ENCODE measurements at places on chromosomes 3 and 15.

DNA sequence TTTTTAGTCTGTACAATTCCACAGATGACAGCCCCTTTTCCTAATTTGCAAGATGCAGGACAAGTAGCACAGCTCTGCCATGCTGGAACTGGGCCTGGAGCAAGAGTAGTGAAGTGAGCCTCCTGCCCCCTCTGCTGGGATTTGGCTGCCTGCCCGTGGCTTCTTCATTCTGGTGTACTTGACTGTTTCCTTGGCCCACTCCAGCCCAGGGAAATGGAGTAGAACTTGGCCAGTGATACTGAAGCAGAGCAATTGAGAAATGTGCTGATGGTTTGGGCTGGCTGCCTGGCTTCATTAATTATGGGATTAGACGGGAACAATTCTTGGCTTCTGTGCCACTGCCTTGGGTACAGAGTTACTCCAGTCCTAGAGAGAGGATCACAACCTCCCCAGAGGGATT, 2.8 kb downstream of the GPD1L start:
- no peak for DNase-seq

DNA sequence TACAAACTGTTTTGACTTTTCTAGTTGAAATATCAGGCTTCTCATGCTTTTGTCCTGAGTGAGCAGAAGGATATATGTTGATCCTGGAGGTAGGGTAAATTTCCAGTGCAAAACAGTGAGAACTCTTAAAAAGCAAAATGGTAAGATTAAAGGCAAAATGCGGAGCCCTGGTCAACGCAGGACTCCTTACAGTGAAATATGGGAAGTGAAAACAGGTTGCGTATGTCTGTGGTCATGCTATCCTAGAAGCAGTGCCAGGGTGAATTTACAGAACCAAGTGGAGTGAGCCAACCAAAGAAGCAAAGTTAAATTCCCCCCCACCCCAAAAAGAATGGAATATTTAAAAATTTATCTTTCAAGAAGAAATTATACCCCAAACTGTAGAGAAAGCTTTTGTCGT, 256.4 kb downstream of the NR2F2 start:
- no peak for DNase-seq

DNA sequence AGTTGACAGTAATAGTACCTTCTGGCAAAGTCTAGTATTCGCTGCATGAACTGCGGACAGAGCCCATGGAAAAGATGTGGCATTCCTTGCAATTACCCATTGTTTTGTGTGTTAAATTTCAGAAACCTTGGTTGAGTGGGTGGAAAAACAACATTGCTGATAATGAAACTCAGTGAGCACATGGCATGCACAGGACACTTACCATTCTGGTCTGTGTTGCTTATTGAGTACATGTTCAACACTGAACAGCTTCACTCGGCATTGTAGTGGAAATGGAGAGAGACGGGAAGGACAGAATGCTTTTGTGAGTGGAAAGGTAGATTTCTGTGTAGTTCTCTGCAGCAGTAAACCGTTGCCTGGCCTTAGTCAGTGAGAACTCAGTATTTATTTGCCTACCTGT, 165.3 kb downstream of the FNDC3B start:
- DNase-seq: no peak

- DNase-seq: no peak
Observed at GRCh38 chr3:45499529-45499928, 95.0 kb upstream of the LIMD1 start.

- DNase-seq: no peak
Observed at GRCh38 chr3:42491881-42492507, 10.4 kb upstream of the VIPR1 start.

GRCh38 chr3:123564056-123564455, 20.8 kb downstream of the HACD2 start:
- DNase-seq: no peak

GRCh38 chr3:33091746-33092145, 5.2 kb downstream of the GLB1 start:
- DNase-seq: no peak

- no peak for DNase-seq
Observed at GRCh38 chr3:16739541-16740105, 134.4 kb upstream of the DAZL start.

DNA sequence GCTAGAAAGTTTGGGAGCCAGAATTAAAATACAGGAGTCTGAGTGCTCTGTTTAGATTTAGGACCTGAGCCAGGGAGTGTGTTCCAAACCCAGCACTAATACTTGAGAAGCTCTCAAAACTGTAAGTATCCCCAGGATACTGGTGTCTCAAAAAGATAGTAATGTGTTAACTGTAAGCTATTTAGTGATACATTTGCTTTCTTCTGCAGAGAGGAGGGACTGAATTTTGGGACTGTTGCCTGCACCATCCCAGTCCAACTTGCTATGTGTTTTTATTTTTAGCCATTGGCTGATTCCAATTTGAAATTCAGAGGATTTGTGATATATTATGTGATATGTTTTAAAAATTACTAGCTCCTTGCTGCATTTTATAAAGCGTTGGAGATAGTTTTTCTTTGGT, 31.5 kb downstream of the UBE2E1 start:
- DNase-seq: no peak

DNA sequence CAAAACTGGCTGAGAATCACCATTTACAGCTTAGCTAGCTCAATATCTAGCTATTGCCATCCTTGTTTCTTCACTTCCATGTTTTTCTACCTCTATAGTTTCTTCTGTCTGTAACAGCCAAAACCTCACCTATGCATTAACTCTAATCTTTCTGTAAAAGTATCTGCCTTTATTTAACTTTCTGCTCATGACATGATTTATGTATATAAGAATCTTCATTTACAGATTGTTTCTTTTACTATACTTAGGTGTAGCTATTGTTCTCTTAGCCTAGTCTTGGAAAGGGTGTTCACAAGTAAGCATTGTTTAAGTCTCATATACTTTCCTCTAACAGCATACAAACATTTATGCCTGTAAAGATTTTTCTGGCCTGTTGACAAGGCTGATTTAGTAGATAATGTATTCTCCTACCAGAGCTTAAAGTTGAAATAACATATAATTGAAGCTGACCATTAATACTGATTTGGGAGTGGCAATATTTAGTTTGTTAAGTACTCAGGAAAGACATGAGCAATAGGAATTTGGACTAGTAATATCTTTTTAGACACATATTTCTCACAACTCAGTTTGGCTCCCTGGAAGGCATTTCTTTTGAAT, 9.4 kb downstream of the FILIP1L start:
- DNase-seq: no peak

DNA sequence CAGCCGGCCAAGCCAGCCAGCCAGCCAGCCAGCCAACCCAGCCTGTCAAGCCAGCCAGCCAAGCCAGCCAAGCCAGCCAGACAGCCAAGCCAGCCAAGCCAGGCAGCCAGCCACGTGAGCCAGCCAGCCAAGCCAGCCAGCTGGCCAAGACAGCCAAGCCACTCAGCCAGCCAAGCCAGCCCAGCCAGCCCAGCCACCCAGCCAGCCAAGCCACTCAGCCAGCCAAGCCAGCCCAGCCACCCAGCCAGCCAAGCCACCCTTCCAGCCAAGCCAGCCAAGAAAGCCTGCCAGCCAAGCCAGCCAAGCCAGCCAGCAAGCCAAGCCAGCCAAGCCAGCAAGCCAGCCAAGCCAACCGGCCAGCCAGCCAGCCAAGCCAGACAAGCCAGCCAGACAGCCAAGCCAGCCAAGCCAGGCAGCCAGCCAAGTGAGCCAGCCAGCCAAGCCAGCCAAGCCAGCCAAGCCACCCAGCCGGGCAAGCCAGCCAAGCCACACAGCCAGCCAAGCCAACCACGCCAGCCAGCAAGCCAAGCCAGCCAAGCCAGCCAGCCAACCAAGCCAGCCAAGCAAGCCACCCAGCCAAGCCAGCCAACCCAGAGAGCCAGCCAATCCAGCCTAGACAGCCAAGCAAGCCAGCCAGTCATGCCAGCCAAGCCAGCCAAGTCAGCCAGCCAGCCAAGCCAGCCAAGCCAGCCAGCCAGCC, 199.5 kb downstream of the GOLGA6L6 start:
- no peak for DNase-seq

- DNase-seq: no peak
Observed at GRCh38 chr3:33395900-33396299, 44.3 kb downstream of the UBP1 start.

DNA sequence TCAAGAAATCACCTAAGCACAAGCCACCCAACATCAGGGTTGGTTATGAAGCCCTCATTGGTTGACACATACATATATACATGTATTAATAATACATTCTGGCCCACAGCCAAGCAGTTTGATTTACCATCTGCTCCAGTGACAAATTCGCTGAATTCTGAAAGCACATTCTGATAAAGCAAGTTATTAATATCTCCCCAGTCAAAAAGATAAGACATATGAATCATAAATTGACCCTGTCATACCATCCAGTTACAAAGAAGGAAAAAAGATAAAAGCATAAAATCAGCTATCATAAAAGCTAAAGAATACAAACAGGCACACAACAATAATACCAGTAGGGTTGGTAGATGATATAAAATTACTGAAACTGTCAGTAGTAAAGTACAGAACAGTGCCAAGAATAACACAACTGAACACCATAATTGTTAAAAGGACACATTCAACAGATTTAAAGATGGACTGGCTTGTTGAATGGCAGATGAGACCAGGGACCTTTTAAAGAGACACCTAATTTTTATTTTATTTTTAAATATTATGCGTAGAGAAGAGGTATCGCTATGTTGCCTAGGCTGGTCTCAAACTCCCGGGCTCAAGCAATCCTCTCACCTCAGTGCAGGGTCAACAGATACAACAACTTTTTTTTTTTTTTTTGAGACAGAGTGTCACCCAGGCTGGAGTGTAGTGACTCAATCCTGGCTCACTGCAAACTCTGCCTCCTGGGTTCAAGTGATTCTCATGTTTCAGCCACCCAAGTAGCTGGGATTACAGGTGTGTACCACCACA, 7.7 kb downstream of the SNX4 start:
- DNase-seq: peak; percentile 42

Measured in non-pigmented ciliary epithelial cell (primary cell).